ENCODE measurements at places on chromosomes 5 and 9. TPM values are rescaled to one million over a fixed set of nuclear protein-coding genes. Genes with fewer than 3 reads are reported as not detected.

Gene SVEP1
- total RNA-seq = 9.2 TPM

Gene TNFAIP8
- 25.3 TPM for total RNA-seq

Gene AGPAT2
- total RNA-seq = 36.0 TPM

Gene AJM1
- 2.1 TPM for total RNA-seq

Gene HSPA4
- 243 TPM for total RNA-seq

Gene CATSPER3
- not detected for total RNA-seq

Gene LVRN
- total RNA-seq = 0.59 TPM

Gene BAAT
- 0.23 TPM for total RNA-seq

Gene SGCD
- total RNA-seq = 12.7 TPM

Gene LIFR
- 79.9 TPM for total RNA-seq

Gene ATP10B
- total RNA-seq = not detected

Gene STXBP1
- total RNA-seq = 50.8 TPM

Gene FGF10
- total RNA-seq = not detected

Gene TAF1L
- total RNA-seq = not detected

Gene LAMC3
- total RNA-seq = under 0.01 TPM

Gene SLC36A3
- not detected for total RNA-seq

Gene WDR38
- not detected for total RNA-seq

Gene PCDHGC4
- total RNA-seq = 3.5 TPM

Gene FGF1
- 3.3 TPM for total RNA-seq

Gene STPG3
- not detected for total RNA-seq

Gene SLC36A2
- not detected for total RNA-seq

Gene PCDHB9
- 0.18 TPM for total RNA-seq

Gene SLC4A9
- total RNA-seq = not detected

Data from smooth muscle cell of the umbilical artery (primary cell).